ENCODE measurements at places on chromosomes 2 and 18.
A peak's percentile ranks its signal among the peaks of the same experiment; 100 is the strongest.

GRCh38 chr2:177554365-177554764, 161.8 kb downstream of the AGPS start:
- no peak for DNase-seq

- DNase-seq = no peak
Observed at GRCh38 chr2:233588400-233588799, 21.8 kb upstream of the USP40 start.

DNA sequence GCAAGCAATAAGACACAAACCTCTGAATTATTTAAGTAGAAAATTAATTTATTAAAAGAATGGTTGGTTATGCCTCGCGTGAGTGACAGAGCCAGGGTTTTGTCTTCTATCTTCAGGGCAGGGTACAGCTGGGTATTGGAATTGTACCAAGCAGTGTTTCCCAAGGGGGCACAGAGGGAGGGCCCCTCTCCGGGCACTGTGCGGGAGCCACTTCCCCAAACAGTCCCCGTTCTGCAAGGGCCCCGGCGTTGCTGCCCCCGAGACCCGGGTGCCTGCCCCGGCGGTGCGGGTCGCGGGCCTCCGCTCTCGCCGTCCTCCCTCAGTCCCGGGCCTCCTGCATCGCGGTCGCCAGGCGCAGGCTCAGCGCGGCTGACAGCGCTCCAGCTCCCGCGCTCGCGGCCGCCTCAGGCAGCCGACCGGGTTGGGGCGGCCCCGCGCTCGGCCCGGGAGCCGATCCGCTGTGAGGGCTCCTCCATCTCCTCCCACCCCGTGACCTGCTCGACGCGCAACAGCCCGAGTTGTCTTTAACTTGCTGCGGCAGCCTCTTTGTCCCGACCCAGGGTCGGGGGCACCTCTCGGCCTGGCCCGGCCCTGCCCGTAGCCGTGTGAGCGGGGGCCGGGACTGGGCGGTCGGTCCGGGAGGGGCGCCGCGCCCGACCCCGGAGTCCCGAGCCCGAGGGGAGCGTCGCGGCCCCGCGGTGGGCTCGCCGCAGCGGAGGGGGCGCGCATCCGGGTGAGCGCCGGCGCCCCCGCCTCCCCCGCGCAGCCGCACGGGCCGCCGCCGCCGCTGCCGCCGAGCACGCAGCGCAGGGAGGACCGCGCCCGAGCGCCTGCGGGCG, 620 bp upstream of the GALNT1 start:
- peak; percentile 77 for DNase-seq

DNA sequence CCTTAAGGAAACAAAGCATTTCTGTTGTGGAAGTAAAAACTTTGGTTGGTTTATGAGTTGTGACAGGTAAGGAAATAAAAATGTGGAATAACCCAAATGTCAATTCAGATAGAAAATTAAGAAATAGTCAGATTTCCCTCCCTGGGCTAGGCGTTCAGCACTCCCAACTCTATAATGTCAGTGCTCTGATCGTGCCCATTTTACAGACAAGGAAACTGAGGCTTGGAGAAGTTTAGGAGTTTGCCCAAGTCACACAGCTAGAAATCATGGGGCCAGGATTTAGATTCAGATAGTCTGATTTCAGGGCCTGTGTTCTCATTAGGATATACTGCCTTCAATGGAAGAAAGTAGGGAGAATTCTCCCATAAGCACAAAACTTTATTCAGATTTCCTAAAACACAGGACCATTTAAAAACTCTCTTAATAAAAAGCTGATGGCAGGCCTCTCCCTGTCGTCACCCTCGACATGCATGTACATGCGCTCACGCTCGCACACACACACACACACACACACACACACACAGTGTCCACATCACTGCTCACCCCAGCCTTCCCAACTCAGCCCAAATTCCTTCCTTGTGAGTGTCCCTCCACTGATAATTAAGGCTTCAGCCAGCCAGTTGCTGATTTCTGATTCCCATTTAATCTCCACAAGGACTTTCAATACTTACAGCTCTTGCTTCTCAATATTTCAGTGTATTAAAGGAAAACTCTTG, 49.1 kb upstream of the SLC14A2 start:
- DNase-seq = no peak

DNA sequence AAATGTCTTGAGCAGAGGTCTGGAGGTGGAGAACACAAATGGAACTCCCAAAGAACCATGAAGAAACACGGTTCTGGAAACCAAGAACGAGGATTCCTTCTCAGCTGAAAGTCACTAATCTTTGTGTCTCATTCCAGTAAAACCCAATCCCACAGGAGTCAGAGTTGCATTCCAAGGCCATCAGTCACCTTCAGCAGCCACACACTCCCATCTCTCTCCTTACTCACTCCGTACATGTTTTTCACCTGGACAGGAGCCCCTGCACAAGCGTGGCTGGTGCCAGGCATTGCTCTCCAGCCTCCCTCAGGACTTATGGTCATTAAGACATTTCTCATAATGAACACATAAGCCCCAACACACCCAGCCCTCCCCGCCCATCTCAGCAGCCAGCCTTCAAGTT, 175.4 kb upstream of the SIX2 start:
- no peak for DNase-seq

GRCh38 chr2:143852759-143853158, 667.2 kb downstream of the ZEB2 start:
- no peak for DNase-seq

GRCh38 chr2:238055841-238056240, 5.0 kb upstream of the SCLY start:
- DNase-seq = no peak

DNA sequence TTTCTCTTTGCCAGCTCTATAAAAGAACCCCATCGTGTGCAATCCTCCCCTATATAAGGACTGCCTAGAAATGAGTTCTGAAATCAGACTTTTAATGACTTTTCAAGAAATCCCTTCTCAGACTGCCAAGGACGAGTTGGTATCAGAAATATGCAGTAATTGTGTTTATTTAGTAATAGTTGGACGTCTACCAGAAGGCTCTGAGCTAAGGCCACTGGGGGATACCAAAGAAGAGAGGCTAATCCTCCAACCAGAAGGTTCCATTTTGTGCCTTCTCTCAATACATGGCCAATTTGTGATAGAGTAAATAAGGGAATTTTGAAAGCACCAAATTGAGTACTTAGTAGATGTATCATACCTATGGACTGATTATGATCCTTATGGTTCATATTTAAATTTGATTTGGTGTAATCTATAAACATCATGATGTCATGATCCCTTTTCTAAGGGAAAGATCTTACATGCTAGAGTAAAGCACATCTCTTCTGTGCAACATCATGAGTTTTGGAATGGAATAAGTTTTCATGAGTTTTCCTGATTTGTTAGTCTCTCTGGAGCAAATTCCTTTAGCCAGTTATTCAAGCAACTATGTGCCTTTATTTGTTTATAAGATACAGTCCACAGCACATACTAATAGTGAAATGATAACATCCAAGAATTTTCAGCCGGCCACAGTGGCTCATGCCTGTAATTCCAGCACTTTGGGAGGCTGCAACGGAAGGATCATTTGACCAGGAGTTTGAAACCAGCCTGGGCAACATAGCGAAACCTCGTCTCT, 82.2 kb upstream of the LTBP1 start:
- no peak for DNase-seq

- DNase-seq = no peak
Observed at GRCh38 chr2:232512602-232513001, 7.6 kb upstream of the PRSS56 start.

DNA sequence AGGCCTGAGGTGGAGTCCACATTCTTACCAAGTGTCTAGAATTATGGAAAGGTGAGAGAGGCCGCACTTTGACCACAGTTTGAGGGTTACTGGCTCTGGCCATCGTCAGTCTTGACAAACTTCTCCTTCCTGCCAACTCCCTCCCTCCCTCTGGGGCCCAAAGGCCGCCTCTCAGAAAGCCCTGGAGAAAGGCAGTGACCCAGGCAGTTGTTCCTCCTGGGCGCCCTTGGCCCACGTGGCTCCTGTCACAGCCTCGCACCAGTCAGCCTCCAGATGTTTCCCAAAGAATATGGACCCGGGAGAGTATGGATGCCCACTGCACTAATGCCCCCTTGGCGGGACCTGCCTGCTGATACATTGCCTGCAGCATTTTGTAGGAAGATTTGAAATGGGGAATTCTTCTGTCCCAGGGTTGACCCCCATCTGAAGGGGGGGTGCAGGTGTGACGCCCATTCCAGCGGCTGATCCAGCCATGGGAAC, 61.7 kb downstream of the ASB1 start:
- no peak for DNase-seq

DNA sequence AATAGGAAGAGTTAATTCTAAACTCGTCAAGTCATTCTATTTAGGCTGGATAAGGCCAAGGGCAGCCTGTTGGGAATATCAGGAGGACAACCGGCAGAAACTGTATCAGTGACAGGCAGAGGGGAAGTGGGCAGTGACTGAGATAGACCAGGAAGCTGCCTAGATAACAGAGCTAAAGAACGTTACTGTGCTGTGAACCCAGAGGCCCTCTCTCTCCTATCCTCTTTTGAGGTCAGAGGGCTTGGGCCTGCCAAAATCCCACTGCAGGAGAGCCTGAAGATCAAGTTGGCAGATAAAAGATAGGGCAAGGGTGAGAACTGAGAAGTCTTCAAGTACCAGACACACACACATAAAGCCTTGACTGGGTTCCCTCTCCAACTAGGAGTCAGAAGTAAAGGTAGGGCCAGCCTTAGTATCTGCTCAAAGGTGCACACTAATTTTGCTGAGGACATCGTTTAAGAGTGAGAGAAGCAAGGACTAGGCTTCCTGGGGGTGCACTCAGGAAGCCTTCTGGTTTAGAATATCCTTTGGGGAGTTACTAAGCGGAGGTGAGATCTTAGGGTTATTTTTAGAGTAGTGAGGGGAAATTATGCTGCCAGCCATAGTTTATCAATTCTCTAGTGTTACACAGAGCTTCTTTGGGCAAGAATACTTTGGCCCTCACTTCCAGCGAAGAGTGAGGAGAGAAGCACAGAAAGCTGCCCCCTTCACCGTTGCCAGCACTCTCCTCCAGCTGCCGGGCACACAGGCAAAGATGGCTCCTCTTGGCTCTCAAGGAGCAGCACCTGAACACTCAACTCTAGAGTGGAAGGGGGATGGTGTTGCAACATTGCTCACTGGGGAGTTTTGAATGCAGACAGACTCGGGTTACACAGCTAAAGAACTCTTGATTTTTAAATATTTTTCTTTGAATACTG, 9.8 kb downstream of the CAVIN2 start:
- DNase-seq = no peak

- DNase-seq = no peak
Observed at GRCh38 chr2:197054437-197054836, 127.9 kb upstream of the PGAP1 start.

DNA sequence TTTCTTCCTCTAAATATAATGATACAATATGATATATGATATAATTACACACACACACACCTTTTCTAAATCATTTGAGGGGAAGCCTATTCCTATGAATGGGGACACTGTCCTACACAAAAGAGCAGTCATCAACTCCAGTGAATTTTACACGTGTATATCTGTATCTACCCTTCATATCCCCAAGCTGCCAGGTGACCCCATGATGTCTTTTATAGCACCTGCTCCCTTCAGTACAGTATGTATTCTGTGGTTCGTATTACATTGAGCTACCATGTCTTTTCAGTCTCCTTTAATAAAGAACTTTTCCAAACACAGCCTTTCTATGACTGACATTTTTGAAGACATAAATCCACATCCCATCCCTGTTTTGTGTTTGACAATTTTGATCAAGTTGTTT, 19.0 kb downstream of the TBC1D8 start:
- no peak for DNase-seq

- DNase-seq = no peak
Observed at GRCh38 chr2:236942554-236942953, 143.1 kb upstream of the COPS8 start.

GRCh38 chr2:33696234-33696633, 97.1 kb upstream of the FAM98A start:
- DNase-seq = no peak

DNA sequence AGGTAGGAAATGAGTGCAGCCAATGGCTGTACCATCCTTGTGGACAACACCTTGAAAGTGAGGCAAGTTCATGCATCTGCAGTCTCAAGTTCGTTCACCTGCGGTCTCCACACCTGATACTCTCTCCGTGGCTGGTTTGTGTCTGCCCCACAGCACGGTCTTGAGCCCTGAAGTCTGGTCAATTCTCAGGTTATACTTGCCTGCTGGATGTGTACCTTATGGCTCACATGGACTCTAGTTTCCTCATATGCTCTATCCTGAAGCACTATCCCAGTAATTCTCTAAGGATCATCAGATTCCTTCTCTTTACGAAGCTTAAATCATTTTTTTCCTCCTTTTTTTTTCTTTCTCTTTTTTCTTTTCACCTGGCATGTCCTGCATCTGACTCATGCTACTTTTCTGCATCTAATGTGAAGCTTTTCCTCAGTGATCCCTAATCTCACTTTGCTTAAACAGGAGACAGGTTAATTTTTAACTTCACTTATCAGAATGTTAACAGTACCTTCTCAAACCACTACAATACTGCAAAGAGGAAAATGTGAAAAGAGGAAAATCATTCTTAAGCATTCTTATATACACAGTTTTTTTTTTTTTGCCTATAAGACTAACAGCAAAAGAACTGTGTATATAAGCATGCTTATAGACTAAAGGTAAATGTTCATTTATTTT, 511.2 kb downstream of the SOX11 start:
- no peak for DNase-seq
